ENCODE measurements at places on chromosomes 11 and 22. TPM values are rescaled to one million over a fixed set of nuclear protein-coding genes. Genes with fewer than 3 reads are reported as not detected.
A peak's percentile ranks its signal among the peaks of the same experiment; 100 is the strongest.

SLC6A5 gene
- total RNA-seq, result not detected

FOSL1 gene
- 8.2 TPM for total RNA-seq

RFPL1 gene
- total RNA-seq, result not detected

GRCh38 chr22:42500161-42500835 is 19.3 kb downstream of the RRP7A start:
- DNase-seq, result peak; percentile 87

DNA sequence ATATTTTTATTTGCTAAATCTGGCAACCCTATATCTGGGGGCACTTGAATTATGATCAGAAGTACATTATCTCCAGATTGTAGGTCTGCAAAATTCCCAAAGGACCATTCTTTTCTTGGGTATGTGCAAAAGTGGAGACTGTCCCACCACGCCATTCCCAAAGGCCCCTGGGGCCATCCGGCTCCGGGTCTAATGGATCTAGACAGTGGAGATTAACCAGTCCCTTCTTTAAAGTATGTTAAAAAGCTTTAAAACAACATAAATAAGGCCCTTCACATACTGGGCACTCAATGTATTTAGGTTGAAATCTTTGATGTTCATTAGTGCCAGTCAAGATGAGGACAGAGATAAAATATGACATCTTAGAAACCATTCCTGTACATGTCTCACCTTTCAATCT is 124.1 kb downstream of the MAML2 start:
- no peak for DNase-seq

DNA sequence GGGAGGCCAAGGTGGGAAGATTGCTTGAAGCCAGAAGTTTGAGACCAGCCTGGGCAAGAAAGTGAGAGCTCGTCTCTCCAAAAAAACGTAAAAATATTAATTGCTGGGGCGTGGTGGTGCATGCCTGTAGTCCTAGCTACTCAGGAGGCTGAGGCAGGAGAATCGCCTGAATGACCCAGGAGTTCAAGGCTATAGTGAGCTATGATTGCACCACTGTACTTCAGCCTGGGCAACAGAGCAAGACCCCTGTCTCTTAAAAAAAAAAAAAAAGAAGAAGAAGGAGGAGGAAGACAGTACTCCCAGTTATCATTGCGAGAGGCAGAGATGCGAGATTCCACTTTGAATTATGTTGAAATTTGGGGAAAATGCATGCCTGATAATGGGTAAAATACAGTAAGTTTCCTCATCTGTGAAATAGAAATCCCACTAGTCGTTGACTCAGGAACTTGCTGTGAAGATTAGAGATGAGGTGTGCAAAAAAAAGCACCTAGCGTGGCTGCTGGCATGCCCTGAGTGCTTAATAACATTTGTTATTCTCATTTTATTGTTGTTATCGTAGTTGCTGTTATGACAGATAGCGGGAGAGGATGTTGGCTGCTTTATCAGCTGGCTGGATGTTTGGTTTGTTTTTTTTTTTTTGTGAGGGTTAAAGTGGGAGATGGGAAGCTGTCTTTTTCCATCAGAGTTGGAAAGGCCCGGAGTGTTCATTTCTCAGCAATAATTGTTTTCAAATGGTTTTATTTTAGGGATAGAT is 33.4 kb downstream of the BCR start:
- DNase-seq, result no peak

DNA sequence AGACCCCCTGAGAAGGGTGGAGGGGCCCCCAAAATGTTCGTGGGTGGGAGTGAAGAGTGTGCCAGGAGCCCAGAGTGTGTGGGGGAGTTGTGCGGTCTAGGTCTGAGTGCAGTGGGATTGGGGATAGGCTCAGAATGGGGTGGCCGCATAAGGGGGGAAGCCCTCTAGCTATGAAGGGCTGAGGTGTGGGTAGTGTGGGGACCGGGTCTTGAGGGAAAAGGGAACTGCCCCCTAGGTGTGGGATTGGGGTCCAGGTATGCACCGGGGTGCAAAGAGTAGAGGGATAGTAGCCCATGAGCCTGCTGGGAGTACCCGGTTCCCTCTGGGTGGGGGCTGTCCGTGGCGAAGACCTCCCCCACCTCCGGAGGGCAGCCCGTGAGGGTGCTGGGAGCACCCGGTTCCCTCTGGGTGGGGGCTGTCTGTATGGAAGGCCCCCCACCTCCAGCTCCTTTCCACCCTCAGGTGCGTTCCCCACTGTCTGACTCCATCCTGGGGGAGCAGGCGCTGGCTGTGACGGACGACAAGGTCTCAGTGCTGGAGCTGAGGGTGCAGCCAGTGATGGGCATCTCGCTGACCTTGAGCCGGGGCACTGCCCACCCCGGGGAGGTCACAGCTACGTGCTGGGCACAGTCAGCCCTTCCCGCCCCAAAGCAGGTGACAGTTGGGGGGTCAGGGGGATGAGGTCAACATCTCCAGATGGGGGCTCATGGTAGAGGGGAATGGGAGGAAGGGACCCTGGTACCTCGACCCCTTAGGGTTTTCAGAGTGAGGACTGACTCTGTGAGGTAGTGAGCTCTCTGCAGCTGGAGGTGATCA is 10.7 kb downstream of the TMEM132A start:
- no peak for DNase-seq

GRCh38 chr22:34943830-34944229 is 122.1 kb upstream of the ISX start:
- no peak for DNase-seq

DNA sequence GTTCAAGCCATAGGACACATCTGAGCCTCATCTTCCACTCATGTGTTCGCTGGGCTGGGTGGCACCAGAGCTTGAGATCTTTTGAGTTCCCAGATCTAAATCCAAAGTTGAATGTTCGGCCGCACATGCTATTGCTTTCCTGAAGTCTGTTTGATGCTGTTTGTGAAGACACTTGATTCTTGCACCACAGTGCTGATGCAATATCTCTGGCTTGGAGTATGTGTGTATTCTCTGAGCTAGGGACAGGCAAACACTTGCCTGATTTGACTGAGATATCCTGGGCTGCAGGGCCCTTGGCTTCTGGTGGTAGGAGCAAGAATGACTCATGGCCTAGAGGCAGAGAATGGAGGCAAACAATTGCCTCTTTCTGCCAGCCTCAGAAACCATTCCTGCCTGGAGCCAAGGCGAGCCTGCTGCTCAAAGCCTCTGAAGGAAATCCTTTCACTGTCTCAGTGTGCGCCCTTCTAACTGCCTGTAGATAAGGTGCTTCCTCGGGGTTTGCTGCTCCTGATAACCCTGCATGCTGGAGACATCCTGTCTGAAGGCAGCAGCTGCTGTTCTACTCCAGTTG is 73.0 kb downstream of the CYB5R2 start:
- no peak for DNase-seq

DNA sequence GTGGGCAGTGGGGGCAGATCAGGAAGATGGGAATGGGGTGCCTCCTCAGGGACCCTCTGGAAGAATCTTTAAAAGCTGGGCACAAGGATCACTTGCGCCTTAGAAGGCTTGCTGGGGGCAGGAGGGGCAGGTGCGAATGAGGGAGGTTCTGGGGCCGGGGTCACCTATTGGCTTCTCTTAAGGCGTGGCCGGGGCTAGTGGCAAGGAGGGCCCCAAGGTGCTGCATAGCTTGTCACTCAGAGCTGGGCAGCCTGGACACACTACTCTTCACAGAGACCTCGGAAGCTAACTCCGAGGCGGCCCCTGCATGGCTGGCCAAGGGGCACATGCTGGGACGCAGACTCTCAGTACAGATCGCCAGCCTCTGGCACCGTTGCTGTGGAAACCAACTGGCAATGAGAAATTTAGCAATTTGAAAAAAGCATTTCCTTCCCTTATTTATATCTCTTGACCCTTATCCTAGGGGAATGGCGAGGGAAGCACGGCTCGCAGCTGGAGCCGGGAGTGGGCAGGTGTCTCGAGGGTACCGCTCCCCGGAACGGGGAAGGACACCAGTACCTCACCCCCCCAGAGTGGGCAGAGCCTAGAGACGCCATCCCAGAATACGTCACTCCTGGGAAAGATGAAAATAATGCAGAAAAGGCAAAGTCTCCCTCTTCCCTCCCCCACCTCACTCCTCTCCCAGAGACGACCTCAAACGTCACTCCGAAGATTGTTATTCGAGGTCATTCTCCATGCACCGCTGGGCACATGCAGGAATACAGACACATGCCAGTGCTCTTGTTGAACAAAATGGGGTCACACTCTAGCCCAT is 188.1 kb downstream of the CTTN start:
- DNase-seq, result no peak

GRCh38 chr11:123654566-123655081 is at the start of gene SCN3B:
Gene SCN3B, minus strand, starts transcription at chr11:123654624. Its CDS starts 823 bp downstream, at chr11:123653801.
- DNase-seq, result peak; percentile 9

DNA sequence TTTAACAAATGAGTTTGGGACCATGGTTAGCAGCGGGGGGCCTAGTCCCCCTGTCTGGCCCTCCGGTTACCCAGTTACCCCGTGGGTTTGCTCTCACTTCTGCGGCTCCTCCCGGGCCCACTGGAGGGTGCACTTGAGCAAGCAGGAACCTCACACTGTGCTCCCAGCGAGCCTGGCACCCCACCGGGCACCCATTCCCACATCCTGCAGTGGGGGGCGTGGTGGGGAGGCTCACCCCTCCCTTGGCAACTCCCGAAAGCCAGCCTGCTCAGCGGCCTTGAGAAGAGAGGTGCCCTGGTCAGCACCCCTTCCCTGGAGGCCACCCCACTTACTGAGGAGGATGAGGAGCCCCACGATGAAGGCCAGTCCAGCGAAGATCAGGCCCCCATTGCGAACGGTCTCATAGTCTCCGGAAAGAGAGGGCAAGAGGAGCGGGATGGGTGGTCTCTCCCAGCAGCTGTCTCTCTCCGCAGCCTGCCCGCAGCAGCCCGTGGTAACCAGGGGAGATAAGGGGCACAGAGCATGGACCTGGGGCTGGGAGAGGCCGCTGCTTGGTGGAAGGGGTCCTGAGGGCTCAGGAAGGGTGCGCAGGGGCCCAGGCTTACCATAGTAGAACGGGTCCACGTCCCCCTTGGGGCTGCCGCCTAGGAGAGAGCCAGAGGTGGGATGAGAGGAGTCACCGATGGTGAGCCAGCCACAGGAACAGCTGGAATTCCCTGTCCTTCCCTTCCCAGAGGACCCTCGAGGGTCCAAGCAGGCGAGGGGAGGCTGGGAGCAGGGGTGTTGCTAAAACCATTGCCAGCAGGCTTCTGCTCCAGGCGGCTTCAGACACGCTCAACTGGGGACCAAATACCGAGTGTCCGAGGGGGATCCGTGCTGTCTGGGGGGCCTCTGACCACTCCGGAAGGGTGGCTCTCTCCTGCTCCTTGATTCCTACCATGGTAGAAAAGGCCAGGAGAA is 2.2 kb downstream of the FXYD2 start:
- DNase-seq, result peak; percentile 80

DNA sequence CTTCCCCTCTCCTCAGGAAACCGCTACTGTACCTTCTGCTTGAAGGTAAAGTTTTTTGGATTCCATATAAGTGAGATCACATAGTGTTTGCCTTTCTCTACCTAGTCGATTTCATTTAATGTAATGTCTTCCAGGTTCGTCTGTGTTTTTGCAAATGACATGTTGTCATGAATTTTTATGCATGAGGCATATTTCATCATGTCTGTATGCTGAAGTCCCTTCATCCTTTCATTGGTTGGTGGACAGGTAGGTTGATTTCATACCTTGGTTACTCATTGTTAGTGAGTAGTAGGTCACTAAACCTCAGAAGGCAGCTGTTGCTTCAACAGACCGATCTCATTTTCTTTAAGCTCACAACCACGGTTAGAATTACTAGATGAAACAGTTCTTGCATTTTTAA is 60.3 kb downstream of the LRRC74B start:
- no peak for DNase-seq

- DNase-seq, result no peak
Measured at GRCh38 chr22:27267145-27267544, 534.4 kb downstream of the MN1 start.

GRCh38 chr22:30252411-30253204 is 6.0 kb upstream of the LIF start:
- no peak for DNase-seq

DNA sequence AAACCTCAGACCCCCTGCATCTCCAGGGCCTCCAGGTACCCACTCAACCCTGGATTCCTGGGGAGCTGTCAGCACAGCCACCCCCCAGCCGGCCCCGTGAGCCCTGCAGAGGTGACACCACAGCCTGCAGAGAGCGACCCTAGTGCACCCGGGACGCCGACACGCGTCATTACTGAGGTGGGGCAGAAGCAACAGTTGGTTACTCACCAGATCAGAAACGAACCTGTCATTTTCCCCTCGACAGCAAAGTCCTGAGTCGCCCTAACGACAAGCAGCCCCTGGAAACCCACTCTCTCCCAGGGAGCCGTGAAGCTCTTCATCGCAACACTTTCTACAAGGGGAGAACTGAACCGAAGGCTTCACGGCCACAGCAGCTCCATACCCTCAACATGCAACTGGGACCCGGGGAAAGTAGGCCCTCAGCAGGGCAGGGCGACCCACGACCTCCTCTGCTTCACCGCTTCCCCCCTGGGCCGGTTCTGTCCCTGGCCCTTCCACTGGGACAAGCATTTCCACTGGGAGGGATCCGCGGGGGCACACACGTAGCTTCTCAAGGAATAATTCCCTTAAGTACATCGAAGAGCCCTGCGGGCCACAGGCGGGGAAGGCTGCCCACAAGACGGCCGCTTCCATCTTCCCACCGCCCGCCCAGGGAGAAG is 1.6 kb downstream of the BRD1 start:
- peak; percentile 85 for DNase-seq

All from activated naive CD4-positive, alpha-beta T cell treated with anti-CD3 and anti-CD28 coated beads for 36 hours (primary cell).